Activated T-helper 1 cell treated with anti-CD3 and anti-CD28 coated beads, Interleukin-2, amount 50 U/mL, for 16 hours (primary cell): ENCODE measurements at places on chromosomes 3 and 15.

- DNase-seq, result no peak
These were observed 2.4 kb upstream of the PDCD6IP start for GRCh38 chr3:33795856-33796536.

GRCh38 chr3:65448120-65448519 lies 590.6 kb downstream of the MAGI1 start:
- DNase-seq, result no peak

DNA sequence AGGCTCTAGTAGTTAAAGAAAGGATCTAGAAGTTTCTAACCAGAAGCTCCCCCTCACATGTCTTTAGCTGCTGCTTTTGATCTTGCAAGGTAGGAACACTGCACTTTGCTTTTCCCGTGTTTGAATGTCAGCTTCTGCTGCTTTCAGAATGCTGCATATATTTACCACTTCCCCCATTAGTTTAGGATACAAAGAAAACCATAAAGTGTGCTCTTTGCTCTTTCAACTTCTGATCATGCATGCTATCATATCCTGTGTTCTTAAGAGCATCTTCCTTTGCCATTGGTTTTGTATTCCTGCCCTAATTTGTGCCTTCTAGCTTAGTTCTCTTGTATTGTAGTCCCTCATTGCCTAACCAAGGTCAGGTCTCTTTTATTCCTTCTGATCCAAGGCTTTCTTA lies 43.3 kb downstream of the ZNF609 start:
- DNase-seq, result no peak

DNA sequence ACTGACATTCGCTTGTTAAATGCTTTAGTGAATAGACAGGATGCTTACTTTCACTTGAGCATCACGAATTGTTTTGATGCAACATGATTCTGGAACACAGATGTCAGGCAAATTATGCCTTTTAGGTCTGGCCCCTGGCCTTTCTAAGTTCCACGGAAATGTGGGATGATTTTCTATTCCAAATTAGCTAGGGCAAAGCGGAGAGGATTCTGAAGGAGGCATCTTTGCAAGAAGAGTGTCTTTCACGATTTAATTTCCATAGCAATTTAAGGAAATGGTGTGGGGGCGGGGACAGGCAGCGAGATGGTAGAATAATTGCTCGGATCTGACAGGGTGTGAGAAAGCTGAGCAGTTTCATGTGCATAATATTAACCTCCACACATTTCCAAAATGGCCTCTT lies 238.5 kb upstream of the KCNMB2 start:
- DNase-seq, result no peak

GRCh38 chr3:167409611-167410010 lies 29.5 kb upstream of the ZBBX start:
- DNase-seq, result no peak

DNA sequence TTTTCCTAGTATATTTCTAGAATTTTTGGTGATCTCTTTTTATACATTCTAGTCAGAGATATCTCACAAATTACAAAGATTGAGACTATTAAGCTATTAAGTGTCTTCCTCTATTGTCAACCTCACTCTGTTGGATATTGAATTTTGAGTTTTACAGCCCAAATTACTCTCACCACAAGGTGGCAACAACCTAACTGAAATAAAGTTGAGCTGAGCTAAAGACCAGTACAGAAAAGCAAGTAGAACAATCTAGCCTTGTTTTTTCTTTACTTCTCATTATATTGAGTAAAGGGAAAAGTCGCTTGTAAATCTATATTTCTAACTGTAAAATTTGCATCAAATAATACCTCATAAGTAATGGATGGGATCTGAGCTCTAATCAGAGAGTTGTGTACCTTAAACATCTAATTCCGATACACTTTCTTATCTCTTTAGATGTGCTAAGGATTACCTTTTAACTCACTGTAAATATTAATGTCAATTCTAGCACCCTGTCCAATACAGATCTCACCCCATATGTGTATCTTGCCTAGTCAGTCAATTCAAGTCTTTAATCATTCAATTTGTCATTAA lies 13.6 kb upstream of the COMMD2 start:
- DNase-seq, result no peak
